H9 (cell line): ENCODE measurements at places on chromosomes 2 and 18. TPM values are rescaled to one million over a fixed set of nuclear protein-coding genes. Genes with fewer than 3 reads are reported as not detected.

DNA sequence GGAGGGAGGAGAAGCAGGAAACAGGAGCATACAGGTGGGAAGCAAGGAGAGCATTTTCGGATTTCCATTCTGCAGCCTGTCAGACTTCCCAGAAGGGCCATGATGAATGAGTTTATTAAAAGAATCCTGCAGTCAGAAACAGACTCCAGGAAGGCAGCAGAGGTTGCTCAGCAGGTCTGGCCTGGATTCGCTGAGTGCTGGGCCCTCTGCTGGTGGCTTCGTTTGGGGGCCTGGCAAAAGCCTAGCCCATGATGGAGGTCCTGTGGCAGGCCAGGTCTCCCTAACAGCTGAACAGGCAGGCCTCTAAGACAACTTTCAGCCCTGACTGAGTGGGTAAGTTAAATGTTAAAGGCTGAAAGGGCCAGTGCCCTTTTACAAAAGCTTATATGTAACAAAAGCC lies 108.2 kb upstream of the CAPN13 start:
- no peaks in the 10 kb centered on the region for H3K27me3 ChIP-seq
- no peaks in the 10 kb centered on the region for H3K4me1 ChIP-seq
- no peak overlapping the region for H3K4me3 ChIP-seq
- H3K27ac ChIP-seq: no peak overlapping the region

Gene MAL
- total RNA-seq: not detected in 2 replicates

Gene DPYSL5
- total RNA-seq: 6.4 and 6.9 TPM in 2 replicates

GRCh38 chr2:61423714-61424113 lies 47.2 kb downstream of the USP34 start:
- no peak overlapping the region for H3K27ac ChIP-seq
- peaks cover 6% of the 10 kb centered on the region; the same call in 1 of the 2 replicates for H3K4me1 ChIP-seq
- no peak overlapping the region for H3K4me3 ChIP-seq
- H3K27me3 ChIP-seq: no peaks in the 10 kb centered on the region
- DNase-seq: no peak
- no peaks in the 10 kb centered on the region for H3K36me3 ChIP-seq

DNA sequence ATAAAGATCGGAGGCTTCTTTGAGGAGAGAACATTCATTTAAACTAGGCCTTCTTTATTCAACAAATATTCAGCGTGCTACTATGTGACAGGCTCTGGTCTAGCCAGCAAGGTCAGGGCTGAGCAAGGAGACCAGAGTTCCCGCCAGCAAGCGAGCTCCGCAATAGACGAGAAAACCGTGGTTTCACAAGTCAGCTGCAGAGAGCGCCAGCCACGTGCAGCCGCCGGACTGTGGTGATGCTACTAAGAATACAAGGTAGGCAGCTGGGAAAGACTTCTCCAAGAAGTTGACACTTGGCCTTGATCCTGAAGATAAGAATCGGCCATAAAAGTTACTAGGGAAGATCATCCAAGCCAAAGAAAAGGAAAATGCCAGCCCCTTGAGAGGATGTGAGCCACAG lies 533.7 kb upstream of the SALL3 start:
- H3K4me3 ChIP-seq: no peak overlapping the region
- DNase-seq: no peak
- no peaks in the 10 kb centered on the region for H3K4me1 ChIP-seq
- H3K27ac ChIP-seq: no peak overlapping the region

Gene CLEC4F
- total RNA-seq: not detected in 2 replicates

DNA sequence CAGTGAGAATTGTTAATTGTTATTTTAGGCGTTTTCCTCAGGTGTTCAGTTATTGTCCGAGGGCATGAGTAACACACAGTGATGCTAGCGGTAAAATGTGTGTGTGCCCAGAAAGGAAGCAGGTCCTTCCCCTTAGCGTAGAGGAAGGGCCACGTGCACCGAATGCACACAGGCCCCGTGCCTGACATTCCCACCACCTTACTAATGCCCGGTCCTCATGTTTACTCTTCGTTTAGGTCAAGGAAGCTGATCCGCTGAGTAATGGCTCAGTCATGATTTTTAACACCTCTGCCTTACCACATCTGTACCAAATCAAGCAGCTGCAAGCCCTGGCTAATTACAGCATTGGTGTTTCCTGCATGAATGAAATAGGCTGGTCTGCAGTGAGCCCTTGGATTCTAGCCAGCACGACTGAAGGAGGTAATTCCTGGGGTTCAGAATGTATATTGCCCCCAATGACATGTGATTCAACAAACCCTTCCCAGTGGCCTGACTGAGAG lies 76.7 kb downstream of the MERTK start:
- no peak overlapping the region for H3K4me3 ChIP-seq
- peaks cover 17% of the 10 kb centered on the region for H3K36me3 ChIP-seq
- no peaks in the 10 kb centered on the region for H3K4me1 ChIP-seq
- H3K27me3 ChIP-seq: no peaks in the 10 kb centered on the region

DNA sequence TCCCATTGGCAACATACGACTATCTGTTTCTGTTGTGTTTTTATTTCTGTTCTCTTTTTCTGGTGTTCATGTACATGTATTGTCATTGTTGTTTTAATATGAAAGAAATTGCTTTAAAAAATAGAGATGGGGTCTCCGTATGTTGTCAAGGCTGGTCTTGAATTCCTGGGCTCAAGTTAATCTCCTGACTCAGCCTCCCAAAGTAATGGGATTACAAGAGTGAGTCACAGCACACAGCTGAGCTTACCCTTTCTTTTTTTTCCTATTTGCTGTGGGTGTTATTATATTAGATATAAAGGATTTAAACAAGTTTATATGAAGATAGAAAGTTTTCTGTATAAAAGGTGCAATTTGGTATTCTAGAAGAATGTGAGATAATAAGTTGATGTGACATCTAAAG lies 554.6 kb downstream of the DSC3 start:
- no peaks in the 10 kb centered on the region for H3K4me1 ChIP-seq
- H3K4me3 ChIP-seq: no peak overlapping the region
- no peaks in the 10 kb centered on the region for H3K36me3 ChIP-seq
- no peak for DNase-seq
- H3K27me3 ChIP-seq: no peaks in the 10 kb centered on the region

GRCh38 chr2:207423886-207424285 lies 105.9 kb upstream of the CREB1 start:
- peaks cover 8% of the 10 kb centered on the region; the same call in 1 of the 2 replicates for H3K4me1 ChIP-seq
- no peak overlapping the region for H3K4me3 ChIP-seq
- H3K36me3 ChIP-seq: 0 out of 2 replicates have a peak, but pooled peaks cover 5% of the 10 kb centered on the region

Gene SP140
- 0.31 and 0.70 TPM in 2 replicates for total RNA-seq

DNA sequence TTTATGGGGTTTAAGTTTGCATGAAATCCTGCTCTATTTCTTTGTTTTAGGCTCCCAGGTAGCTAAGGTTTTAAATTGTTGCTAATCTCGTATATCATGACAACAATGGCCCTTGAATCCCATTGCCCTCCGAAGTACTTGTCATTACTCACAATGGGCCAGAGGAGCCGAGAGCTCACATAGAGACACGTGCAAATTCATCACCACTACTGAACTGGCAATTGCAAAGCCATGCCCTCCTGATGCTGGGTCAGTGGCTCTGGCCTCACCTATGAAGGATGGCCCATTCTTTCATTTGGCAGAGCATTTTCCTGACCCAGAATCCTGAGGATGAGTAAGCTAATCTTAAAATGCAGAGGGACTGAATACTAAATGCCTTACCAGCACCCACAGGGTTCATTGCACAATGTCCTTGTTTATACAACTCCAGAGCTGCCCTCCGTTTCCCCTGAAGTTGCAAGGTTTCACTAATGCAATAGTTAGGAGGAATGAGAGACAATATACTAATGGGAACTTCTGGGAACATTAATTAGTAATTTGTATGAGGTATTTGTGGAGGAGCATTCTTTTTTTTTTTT lies 71.6 kb upstream of the GAREM1 start:
- no peak overlapping the region for H3K27ac ChIP-seq
- H3K4me1 ChIP-seq: peaks cover 2% of the 10 kb centered on the region; the same call in 1 of the 2 replicates
- no peaks in the 10 kb centered on the region for H3K27me3 ChIP-seq
- no peak overlapping the region for H3K4me3 ChIP-seq

Gene SUCLG1
- 37.6 and 40.0 TPM in 2 replicates for total RNA-seq

Gene FBXO41
- 15.4 and 16.2 TPM in 2 replicates for total RNA-seq

DNA sequence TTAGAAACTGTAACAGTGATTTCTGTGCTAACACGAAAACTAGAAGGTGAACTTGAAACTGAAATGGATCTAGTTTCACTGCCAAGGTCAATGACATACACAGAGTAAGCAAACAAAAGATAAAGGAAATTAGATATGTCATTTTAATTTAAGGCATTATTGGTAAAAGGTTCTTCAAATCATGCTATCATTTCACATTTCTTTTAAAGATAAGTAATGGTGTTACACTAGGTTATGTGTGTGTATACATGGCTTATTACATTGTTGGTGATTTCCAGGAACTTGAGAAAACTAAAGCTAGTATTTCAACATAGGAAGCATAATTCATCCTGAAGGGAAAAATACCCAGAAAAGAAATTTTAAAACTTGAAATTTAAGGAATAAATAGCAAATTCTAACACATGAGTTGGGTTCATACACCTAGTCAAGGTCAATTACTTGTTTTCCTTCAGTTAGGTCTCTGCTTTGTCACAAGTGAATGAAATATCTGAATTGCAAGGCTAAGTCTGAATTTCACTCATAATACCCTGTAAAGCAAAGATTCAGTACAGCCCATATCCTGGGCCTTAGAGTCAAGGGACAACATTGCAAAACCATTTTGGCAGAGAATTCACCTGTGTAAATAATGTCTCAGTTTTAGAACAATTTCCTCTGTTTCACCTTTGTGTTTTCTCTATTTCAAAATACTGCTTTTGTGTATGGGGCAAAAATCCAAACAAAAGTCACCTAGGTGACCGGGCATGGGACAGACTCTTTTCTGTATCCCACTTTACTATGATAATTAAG lies 141.6 kb downstream of the SRBD1 start:
- DNase-seq: no peak
- H3K4me1 ChIP-seq: peaks cover 3% of the 10 kb centered on the region; the same call in 1 of the 2 replicates
- no peak overlapping the region for H3K4me3 ChIP-seq
- no peaks in the 10 kb centered on the region for H3K27me3 ChIP-seq

Gene ATP6V1C2
- total RNA-seq: 0.72 and 1.2 TPM in 2 replicates

DNA sequence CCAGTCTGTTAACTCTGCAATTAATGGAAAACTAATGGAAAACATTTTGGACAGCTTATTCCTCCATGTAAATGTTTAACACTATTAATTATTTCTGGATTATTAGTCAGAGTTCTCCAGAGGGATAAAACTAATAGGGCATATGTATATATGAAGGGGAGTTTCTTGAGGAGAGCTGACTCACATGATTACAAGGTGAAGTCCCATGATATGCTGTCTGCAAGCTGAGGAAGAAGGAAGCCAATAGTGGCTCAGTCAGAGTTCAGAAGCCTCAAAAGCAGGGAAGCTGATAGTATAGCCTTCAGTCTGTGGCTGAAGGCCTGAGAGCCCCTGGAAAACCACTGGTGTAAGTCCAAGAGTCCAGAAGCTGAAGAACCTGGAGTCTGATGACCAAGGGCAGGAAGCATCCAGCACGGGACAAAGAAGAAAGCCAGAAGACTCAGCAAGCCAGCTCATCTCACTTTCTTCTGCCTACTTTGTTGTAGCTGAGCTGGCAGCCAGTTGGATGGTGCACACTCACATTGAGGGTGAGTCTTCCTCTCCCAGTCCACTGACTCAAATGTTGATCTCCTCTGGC lies 136.0 kb downstream of the PTH2R start:
- no peak overlapping the region for H3K4me3 ChIP-seq
- no peaks in the 10 kb centered on the region for H3K27me3 ChIP-seq
- no peak overlapping the region for H3K27ac ChIP-seq
- DNase-seq: no peak

- H3K27ac ChIP-seq: no peak overlapping the region
- no peaks in the 10 kb centered on the region for H3K27me3 ChIP-seq
- DNase-seq: no peak
- no peaks in the 10 kb centered on the region for H3K4me1 ChIP-seq
- no peak overlapping the region for H3K4me3 ChIP-seq
Observed at GRCh38 chr2:198141726-198142125, 337.3 kb downstream of the PLCL1 start.

DNA sequence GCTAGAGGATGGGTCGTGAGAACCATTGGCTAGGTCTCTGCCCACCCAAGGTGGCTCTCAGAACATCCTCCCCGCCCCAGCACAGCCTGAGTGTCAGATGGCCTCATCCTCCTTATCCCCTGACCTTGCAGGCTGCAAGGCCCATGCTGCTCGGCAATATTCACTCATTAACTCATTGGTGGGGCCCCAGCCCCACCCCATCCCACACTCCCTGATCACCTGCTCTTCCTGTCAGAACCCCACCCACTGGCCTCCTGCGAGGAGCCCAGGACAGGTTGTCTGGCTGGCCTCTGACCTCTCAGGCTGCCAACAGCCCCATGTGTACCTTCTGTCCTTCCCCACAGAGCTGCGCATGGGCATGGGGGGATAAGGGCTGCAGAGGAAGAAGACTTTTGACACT lies 5.3 kb downstream of the ADCY3 start:
- no peak for DNase-seq
- peaks cover 21% of the 10 kb centered on the region for H3K36me3 ChIP-seq
- H3K4me3 ChIP-seq: no peak overlapping the region
- no peaks in the 10 kb centered on the region for H3K4me1 ChIP-seq
- H3K27ac ChIP-seq: no peak overlapping the region

GRCh38 chr2:46381263-46381849 lies 84.1 kb downstream of the EPAS1 start:
- DNase-seq: peak; percentile 19
- H3K27ac ChIP-seq: no peak overlapping the region
- no peaks in the 10 kb centered on the region for H3K4me1 ChIP-seq

DNA sequence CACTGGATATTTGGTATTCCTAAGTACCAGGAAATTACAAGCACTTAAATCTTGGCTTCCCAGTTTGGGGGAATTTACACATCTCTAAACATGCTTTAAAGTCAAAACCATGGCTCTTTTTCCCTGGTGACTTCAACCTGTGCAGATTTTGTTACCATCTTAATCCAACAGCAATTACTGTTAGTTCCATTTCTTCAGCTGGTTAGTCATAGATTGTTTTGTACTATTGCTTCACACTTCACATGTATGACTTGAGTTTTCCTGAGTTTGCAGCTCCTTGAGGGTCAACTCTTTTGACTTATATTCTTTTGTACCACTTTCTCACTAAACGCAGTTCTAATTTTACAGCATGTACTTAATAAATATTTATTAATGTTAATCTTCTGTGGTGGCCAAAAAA lies 203.4 kb upstream of the RND3 start:
- no peak overlapping the region for H3K27ac ChIP-seq
- H3K27me3 ChIP-seq: no peaks in the 10 kb centered on the region
- no peaks in the 10 kb centered on the region for H3K4me1 ChIP-seq
- H3K4me3 ChIP-seq: no peak overlapping the region

Gene INHA
- total RNA-seq: 0.24 and 0.31 TPM in 2 replicates
